Dorsolateral prefrontal cortex (tissue), 122 donors: ENCODE measurements at places on chromosomes 5 and 9. TPM values are rescaled to one million over a fixed set of nuclear protein-coding genes. Genes with fewer than 3 reads are reported as not detected.

RLN1 gene
- total RNA-seq, result not detected

HAUS6 gene
- 14.1 TPM for total RNA-seq

ARL15 gene
- total RNA-seq, result 23.8 TPM

PCDHGA11 gene
- 10.7 TPM for total RNA-seq

GRM6 gene
- not detected for total RNA-seq

GMCL2 gene
- not detected for total RNA-seq

DHX29 gene
- 25.7 TPM for total RNA-seq

ZNF883 gene
- total RNA-seq, result 15.9 TPM

PRDM9 gene
- total RNA-seq, result not detected

TAF11L10 gene
- not detected for total RNA-seq

SLC6A18 gene
- total RNA-seq, result not detected

PPP3R2 gene
- 1.1 TPM for total RNA-seq

TRPM3 gene
- 35.4 TPM for total RNA-seq

PLPP1 gene
- total RNA-seq, result 50.0 TPM

C5orf46 gene
- total RNA-seq, result not detected

AK1 gene
- total RNA-seq, result 156 TPM

CDC25C gene
- total RNA-seq, result not detected

RAPGEF6 gene
- total RNA-seq, result 61.3 TPM

LRRC19 gene
- not detected for total RNA-seq

NOXA1 gene
- 21.9 TPM for total RNA-seq
